ENCODE measurements at places on chromosomes 11 and 22.

DNA sequence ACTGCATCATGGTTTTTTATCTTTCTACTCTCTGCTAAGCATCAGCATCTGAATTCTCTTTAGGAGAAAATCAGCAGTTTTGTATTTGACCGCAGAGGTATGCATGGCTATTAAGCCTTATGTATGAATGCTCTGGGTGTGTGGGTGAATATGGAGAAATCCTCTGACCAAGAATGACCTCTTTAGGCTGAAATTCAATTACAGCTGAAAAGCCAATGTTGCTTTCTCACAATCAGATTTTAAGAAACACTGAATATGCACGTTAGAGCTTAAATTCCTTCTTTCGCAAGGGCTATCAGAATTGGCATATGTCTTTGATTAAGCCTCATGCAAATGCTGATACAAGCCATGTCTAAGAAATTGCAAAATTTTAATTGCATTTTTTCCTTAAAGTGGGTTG, 43.2 kb downstream of the ARHGAP42 start:
- no peak for DNase-seq

DNA sequence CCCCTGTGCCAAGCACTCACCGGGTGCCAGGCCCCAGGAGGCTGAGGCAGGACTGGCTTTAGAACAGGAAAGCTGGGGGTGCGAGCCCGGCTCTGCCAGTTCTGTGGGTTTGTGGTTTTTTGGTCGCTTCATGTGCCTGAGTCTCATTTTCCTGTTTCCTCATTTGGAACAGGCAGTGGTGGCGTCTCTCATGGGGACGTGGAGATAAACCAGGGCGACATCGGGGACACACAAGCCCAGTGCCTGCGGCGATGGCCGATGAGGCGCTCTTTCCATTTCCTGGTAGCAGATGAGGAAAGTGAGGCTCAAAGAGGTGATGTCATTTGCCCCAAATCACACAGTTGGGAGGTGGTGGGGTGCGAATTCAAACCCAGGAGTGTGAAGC, 20.8 kb upstream of the CHKA start:
- DNase-seq: peak; percentile 24

GRCh38 chr11:62614275-62614674, 1.2 kb downstream of the ROM1 start:
- no peak for DNase-seq

DNA sequence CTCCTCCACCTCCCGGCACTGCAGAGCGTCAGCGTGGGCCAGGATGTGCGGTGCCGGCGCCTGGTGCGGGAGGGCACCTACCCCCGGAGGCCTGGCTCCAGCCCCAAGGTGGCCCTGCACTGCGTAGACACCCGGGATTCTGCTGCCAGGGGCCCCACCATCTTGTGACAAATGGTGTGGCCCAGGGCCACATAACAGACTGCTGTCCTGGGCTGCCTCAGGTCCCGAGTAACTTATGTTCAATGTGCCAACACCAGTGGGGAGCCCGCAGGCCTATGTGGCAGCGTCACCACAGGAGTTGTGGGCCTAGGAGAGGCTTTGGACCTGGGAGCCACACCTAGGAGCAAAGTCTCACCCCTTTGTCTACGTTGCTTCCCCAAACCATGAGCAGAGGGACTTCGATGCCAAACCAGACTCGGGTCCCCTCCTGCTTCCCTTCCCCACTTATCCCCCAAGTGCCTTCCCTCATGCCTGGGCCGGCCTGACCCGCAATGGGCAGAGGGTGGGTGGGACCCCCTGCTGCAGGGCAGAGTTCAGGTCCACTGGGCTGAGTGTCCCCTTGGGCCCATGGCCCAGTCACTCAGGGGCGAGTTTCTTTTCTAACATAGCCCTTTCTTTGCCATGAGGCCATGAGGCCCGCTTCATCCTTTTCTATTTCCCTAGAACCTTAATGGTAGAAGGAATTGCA, 13.5 kb downstream of the TSKU start:
- no peak for DNase-seq

DNA sequence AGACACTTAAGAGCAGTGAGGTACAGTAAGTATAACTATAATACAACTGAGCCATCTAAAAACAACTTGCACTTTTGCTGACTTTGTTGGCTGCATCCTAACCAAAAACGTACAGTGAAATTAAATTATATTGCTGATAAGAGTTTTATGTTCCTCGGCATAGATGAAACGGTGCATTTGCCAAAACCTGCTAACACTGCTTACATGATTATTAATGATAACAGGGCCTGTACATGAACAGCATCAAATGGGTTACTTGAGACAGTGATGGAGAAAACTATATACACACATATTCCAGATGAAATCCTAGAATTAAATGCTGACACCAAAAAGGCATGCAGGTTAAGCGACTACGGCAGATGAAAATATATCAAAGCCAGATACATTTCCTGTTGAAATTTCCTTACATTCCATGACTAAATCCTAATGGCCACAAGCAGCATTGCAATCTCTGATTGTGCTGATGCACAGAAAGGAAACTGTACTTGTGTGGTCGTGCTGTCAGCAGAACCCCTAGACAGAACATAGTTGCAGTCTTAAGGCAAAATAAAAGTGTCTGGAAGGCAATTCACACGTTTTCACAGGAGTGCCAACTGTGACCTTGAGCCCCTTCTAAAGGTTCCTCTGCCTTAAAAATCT, 143.9 kb downstream of the CADM1 start:
- no peak for DNase-seq

All from stimulated activated CD8-positive, alpha-beta memory T cell treated with anti-CD3 and anti-CD28 coated beads, Interleukin-2, amount 100 ng/mL, for 1 hour (primary cell).